Neuronal stem cell (in vitro differentiated cells): ENCODE measurements at places on chromosomes 4 and X.

- DNase-seq: no peak
Measured at GRCh38 chr4:187184508-187184907, 460.9 kb upstream of the FAT1 start.

DNA sequence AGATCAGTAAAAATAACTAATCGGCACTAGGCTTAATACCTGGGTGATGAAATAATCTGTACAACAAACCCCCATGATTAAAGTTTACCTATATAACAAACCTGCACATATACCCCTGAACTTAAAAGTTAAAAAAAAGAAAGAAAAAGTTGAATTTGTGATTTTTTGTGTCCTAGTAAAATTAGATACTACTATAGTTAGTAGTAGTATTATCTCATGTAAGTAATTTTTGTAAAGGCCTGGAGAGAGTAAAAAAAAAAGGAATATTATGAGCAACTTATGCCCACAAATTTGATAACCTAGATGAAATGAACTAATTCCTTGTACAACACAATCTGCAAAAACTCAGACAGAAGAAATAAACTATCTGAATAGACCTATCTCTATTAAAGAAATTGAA is 25.7 kb upstream of the SLC16A2 start:
- DNase-seq: no peak

GRCh38 chrX:42695800-42696358 is 82.1 kb downstream of the PPP1R2C start:
- no peak for DNase-seq

- no peak for DNase-seq
Measured at GRCh38 chr4:139934708-139935195, 219.2 kb downstream of the MAML3 start.
